NCI-H1092 (cell line): ENCODE measurements at places on chromosomes 3 and 15.
A peak's percentile ranks its signal among the peaks of the same experiment; 100 is the strongest.

- no peak for DNase-seq
These were observed 40.6 kb upstream of the FXR1 start for GRCh38 chr3:180871901-180872300.

DNA sequence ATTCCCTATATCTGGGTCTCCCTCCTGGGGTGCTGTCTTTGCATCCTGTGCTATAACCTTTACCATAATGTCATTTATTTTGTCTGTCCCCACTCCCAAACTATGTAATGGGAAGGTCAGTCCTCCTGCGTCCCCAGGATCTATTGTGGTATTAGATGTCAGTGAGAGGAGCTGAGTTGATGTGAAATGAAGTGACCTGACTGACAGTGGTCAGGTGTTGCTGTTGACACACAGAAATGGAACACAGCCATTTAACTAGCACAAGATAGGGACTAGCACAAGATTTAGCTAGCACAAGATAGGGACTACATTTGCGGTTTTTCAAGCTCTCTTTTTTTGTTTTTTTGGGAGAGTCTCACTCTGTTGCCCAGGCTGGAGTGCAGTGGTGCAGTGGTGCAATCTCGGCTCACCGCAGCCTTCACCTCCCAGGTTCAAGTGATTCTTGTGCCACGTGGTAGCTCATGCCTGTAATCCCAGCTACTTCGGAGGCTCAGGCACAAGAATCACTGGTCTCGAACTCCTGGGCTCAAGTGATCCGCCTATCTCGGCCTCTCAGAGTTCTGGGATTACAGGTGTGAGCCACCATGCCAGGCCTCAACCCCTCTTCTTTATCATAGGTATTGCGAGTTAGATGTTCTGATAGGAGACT, 5.2 kb downstream of the NGRN start:
- DNase-seq = no peak

GRCh38 chr3:49616491-49616941, 57.6 kb upstream of the APEH start:
- no peak for DNase-seq

GRCh38 chr3:30770387-30770786, 124.1 kb downstream of the GADL1 start:
- DNase-seq = no peak

- DNase-seq = no peak
These were observed 68.0 kb upstream of the STAC start for GRCh38 chr3:36312351-36312750.

- no peak for DNase-seq
These were observed 1062.2 kb upstream of the EPHA6 start for GRCh38 chr3:95752199-95752598.

DNA sequence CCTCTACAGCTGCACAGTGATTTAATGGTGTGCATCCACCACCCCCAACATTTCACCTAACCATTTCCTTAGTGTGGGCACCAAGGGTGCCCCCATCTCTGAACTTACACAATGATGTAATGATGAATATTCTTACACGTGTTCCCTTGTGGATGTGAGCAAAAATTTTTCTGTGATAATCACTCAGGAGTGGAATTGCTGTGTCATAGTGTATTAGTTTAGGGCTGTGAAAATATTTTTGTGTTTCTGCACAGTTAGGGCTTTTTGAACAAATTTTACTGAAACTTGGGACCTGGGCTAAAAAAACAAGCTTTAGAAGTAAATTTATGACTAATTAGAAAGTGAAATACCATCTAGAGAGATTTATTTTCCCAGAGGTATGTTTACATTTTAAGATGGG, 134.5 kb upstream of the CCNL1 start:
- DNase-seq = no peak

DNA sequence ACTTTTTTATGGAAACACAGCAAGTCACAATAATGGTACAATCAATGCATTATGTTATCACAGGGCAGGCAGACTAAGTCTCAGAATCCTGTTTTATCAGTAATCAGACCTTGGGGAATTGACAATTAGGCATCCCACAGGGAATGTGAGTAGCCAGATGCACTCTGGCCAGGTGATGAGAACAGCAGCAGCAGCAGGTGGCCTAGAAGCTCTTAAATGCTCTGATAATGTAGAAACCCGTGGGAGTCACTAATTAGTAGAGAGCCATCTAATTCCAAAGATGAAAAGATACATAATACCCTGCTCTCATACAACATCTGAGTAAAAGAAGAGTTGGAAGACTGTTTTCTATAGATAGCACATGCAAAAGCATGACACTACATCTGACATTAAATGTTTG, 12.6 kb downstream of the CEP152 start:
- peak; percentile 66 for DNase-seq

GRCh38 chr15:48298914-48299313, 32.3 kb upstream of the DUT start:
- no peak for DNase-seq

DNA sequence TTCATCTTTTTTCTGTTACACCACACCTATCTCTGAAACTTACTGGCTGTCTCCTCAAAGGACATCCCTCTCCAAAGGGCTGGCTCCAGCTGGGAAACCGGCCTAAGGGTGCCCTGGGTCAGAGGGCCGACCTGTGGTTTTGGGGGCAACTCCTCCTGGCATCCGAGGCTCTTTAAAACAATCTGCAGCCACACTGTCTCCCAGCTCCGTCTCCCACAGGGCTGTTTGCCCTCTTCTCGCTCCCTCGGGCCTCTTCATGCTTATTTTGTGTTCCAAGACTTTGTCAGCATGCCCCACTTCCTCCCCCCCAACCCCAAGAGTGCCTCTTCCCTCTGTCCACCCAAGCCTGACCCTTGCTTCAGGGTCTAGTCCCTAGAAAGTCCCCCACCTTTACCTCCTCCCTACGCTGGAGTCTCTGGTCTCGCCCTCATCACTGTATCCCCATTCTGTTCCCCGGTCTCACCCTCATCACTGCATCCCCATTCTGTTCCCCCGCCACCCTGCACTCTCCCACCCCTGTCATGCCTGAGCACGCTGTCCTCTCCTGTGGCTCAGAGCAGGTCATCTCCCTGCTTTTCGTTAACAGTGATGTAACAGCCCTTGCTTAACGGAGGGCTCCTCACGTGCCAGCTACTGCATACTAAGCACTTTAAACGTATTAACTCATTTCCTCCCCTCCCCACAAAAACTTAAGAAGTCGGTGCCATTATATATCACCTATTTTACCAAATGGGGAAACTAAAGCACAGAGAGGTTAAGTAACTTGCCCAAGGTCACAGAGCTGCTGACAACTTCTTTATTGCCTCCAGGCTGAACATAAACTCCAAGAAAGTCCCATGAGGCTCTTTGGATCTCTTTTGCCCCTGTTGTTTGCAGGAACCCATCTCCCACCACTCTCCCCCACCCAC, 1.1 kb upstream of the CSK start:
- DNase-seq = no peak

DNA sequence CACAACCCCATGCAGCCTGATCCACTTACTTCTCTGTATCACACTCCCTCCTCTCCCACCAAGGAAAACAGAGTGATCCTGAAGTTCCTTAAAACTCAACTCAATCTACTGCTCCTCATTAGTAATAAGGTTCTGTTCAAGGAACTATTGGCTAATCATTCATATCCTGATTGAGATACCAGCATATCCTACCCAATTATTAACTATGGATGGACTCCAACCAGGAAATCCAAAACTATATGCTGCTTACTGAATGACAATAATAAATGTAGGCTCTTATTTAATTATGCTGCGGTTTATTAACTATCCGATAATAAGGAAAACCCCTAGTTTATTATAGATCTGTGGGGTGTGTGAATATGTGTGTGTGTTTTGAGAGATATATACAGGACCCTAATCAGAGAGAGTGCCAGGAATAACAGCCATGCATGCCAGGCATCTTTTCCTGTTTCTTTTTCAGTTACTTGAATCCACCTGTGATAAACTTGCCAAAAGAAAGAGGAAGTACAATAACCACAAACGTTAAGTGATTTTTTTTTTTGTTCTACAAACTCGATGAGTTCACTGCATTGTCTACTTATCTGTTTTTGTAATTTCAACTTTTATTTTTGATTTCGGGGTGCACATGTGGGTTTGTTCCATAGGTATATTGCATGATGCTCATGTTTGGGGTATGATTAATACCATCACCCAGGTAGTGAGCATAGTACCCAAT, 1031.7 kb upstream of the CFAP20DC start:
- DNase-seq = no peak

DNA sequence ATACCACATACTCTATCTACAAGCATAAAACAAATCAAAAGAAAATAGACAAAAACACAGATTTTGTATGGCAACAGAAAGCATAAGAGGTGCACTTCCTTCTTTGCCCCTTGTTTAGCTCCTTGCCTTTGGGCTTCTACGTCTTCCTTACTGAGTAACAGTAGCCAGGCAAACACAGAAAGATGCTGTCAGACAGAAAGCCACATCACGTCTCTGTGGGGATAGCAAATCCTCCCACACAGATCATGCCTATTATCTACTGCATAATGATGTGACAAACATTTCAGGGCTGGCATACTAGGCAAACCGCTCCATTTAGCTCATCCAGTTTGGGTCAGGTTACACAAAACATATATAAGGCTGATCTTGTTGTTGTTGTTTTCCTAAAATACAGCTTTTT, 92.7 kb downstream of the BOC start:
- no peak for DNase-seq

- DNase-seq = no peak
These were observed 50.1 kb downstream of the KBTBD8 start for GRCh38 chr3:67048067-67048714.

DNA sequence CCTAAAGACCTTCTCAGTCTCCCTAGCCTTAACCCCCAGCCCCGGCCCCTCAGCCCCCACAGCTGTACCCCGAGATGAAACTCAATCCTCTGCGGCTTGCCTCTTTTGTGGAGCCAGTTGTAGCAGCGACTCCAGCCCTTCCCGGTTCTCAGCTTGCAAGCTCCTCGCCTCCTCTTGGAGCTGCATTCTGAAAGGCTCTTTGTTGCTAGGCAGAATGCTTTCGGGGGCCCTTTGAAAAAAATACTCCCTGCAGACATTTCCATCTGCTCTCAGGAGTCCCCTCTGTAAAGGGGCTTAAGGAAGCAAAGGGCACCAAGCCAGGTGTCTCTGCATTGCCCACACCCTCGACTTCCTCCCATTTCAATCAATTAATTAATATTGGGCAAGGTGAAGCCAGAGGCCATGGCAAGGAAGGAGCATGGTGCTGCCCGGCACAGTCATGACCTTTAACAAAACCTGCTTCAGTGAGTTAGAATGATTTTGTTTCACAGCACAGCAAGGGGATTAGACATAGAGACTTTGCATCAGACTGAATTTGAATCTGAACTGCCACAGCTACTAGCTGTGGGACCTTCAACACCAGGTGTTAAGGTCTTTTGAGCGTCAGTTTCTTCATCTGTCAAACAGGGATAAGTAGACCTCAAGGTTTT, 65.5 kb downstream of the SRGAP3 start:
- DNase-seq = peak; percentile 43

- peak; percentile 76 for DNase-seq
These were observed at the start of gene FGF12 for GRCh38 chr3:192727032-192727847. TSS of gene FGF12 (minus strand) at chr3:192727541.

DNA sequence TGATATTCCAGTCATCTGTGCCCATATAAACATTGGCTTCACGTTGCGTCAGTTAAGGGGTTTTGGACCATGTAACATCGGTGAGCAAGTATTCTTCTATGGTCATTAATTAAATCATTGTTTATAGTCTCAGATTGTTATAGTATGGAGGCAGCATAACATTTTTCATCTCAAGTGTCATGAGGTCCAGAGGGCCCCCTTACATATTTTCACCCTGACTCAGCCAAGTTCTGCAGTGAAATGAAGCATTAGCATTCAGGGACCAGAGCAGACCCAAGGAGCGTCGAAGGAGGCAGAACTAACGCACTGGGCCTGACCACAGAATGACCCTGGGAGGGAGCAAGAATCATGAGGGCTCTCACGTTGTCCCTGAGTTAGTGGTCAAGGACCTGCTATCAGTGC, 171.5 kb downstream of the LRTM1 start:
- DNase-seq = no peak

DNA sequence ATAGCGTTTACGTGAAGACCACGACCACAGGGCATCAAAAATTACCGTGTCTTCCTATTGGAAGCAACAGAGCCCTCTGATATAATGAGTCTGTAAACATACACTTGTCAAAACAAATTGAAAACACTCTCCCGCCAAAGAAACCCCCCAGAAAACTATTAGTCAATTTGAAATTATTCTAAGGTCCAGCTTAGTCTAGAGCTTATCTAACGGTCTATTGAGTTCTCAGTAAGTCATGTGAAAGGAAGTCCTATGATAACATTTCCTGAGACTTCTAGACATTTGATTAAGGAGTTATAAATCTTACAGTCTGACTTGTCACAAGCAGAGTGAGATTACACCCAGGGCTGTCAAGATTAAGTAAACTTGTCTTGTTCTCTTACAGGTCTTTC, 356.3 kb downstream of the FOXP1 start:
- DNase-seq = no peak

- DNase-seq = no peak
These were observed 269.6 kb upstream of the ST8SIA2 start for GRCh38 chr15:92123962-92124656.

DNA sequence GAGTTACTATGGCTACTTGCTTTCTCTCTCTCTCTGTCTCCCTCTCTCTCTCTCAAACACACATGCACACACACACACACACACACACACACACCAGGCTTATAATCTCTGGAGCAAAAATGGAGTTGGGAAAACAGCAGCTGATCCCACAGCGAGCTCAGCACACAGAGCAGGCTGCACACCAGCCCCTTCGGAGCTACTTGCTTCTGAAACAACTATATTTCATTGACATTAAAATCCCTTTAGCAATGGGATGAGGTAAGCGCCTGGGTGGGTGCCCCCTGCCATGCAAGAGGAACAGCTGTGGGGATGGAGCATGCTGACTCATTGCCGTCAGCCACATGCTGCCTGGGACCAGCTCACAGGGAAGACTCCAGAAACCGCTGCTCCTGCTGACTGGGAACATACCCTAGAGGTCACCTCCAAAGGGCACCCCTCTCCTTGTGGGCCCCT, 45.7 kb downstream of the B3GNT5 start:
- no peak for DNase-seq

DNA sequence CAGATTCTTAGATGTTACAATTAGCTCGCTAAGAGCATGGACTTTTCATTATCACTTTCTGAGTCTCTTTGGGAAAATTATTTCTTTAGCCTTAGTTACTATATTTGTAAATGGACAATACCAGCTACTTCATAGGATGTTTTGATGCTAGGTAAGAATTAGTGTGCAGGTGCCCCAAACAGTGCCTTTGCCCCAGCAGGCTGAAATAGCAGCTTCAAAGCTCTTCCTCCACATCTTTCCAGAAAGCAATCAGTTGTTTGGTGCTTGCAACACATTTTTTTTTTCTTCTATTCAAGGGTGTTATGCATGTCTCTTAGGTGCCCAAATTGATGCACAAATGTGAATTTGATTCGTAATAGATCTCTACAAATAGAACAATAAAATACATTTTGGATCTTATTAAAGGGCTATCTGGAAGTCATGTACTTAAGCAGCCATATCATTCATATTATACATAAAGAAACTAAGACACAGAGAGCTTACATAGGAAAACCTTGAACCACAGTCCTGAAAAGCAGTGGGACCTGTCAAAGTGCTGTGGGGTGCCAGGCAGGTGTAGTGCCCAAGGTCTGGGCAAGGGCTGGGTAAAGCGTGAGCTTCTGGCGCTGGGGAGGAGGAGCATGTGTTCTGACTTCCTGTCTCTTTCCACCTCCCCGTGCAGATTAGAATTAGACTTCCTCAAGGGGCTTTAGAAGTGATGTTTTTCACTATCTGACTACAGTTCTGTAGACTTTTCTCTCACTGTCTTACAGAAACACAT, 62.9 kb downstream of the FNDC3B start:
- no peak for DNase-seq

GRCh38 chr3:141056751-141057171, 5.6 kb downstream of the SPSB4 start:
- no peak for DNase-seq

- DNase-seq = no peak
These were observed 8.5 kb downstream of the KLHL18 start for GRCh38 chr3:47291158-47291753.
